ENCODE measurements at places on chromosomes 2 and 18.

DNA sequence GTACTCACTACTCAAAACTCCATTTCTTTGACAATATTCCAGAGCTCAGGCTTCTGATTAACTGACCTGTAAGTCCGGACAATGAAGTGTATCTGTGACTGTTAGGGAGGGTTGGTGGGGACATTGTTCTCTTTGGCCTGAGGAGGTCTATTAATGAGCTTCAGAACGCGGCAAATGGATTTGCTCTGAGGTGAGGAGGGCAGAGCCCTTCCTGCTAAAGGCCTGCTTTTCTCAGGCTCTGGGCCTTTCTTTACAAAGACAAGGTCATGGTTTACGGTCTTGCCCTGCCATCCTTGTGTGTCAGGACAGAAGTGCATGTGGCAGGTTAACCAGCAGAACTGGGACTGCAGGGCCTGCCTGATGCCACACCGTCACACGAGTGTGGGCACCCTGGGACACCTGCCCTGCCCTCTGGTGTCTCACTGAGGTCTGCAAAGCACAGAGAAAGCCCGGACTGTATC, 7.2 kb downstream of the ALKAL2 start:
- DNase-seq, result no peak

DNA sequence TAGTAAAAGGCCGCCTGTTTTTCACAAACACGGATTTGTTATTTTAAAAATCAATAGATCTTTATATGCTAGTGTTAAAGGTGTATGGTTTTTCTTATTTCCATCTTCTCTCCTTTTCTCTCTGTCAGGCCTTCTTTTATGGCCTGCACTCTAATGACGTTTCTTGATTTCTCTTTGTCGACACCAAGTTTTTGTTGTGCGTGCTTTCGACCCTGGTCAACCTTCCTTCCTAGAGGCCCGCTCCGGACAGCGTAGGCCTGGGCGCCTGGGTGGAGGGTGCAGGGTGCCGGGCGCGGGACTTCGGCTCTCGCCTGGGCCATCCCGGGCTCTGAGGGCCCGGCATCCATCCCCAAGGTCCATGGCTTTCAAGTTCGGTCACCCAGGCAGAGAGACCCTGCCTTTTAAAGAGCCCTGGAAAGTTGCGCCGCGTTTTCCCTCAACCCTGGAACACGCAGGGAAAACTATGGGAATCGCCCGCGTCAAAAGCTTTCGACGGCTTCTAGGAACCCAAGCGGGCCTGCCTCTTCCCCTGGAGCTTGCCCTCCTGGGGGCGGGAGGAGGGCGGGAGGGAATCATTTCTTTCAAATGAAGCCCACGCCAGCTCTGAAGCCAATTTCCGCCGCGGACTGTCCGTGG, 4.1 kb upstream of the SATB2 start:
- no peak for DNase-seq

- peak; percentile 21 for DNase-seq
Observed at GRCh38 chr2:64522843-64523428, 1.2 kb upstream of the AFTPH start.

DNA sequence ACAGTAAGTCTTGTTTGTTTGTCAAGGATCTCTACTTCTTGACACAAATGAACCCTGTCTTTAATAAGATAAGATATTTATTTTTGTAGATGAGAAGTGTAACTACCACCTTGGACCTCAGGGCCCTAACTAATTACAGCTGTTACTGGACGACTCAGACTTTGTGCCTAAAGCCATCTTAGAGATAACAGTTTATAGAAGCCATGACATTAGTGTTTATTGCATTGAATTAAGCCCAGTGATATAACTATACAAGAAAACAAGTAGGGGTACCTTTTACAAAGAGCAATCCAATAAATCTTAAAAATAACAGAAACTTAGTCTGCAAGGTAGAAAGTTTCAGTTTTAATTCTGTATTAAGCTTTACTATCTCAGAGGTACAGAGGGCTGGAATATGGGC, 119.0 kb downstream of the HIBCH start:
- no peak for DNase-seq

DNA sequence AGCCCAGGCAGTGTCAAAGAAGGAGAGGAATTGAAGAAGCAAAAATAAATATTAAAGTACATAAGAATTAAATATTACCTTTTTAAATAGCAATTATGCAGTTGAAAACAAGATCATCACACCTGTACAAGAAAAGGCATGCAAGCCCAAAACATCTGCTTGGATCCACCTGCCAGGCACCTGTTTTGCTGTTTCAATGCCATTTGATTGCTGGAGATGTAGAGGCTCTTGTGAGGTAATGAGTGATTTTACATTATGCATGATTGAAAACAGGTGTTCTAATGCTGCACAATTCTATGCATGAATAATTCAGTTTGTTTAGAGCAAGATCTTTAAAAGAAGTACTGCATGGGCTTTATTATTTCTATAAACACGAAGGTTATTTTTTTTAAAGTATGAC, 700.6 kb upstream of the ZEB2 start:
- no peak for DNase-seq

DNA sequence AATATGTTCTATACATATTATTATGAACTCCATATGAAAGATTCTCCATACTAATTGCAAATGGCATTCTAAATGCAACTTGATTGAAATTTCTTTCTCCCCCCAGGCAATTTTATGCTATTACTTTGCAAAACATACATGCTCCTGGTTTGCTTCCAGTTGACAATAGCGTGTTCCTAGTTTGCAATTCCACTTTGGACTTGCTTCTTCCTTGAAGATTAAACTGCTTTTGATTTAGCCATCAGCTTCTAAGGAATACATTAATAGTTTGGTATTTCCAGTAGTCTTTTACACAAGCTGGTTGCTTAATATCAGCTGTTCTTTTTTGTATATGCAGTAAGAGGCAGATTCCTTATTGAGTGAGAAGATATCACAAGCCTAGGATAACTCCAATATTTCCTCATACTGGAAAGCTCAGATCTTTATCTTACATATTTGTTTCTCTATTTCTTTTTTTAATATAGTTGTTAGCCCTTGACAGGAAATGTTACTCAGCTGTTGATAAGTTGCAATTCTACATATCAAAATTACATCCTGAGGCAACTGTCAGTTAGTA, 1941.7 kb upstream of the LRRTM1 start:
- no peak for DNase-seq

DNA sequence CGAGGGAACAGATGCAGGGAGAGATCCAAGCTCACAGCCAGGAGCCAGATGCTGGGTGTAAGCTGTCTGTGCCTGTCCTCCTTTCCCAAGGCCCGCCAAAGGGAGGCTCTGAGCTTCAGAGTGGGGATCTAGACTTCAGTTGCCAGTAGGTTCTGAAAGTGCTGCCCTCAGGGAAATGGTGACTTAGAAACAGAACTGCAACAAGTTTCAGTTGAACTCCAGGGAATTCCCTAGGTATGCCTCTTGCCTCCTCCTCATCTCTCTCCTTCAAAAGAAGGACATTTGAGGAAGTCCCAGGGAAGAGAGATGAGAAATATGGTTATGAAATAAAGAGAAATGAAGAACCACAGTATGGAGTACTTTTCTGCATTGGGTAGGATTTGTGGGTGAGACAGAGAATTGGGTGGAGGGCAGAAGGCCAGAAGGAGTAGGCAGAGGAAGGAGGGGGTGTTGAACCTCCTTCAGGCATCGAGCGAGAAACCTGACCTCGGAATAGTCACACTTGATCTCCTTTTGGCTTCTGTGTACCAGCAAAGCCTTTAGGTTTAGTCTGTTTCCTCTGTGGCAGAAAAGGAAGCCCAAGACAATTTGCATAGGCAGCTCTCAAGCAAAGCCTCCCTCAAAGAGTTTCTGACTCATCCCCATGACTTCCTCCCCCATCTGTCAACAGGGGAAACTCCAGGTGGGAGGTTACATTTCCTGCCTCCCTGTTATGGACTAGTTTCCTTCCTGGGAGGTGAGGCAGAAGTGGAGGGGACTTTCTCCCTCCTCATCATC, 45.7 kb downstream of the QPCT start:
- DNase-seq, result no peak

- DNase-seq, result no peak
Observed at GRCh38 chr2:28620291-28620793, 124.5 kb downstream of the PLB1 start.

- DNase-seq, result no peak
Observed at GRCh38 chr2:198004173-198004572, 199.8 kb downstream of the PLCL1 start.

DNA sequence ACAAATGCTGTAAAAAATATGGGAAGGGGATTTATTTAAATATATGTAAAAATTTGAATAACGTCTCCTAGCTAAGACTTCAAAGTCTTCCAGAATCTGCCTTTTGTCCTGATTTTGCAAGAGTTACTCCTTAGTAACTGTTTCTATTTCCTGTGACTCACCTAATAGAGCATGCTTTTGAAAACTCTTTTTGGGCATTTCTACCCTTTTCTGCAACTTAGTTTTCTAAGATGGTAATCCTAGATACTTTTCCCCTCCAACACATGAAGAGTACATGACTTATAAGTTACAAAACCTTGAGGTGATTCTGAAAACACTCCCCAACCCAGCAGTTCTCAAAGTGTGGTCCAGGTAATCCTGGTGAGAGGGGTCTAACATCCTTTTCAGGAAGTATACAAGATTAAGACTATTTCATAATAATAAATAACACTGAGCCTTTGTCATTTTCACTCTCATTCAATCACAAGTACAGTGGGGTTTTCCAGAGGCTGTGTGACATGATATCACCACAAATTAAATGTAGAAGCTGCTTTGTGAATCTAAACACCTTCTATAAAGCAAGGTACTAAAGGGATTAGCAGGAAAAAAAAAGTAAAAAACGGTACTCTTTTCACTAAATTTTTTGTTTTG, 31.9 kb downstream of the PPP4R3B start:
- peak; percentile 39 for DNase-seq

GRCh38 chr2:52402128-52402527, 1365.5 kb upstream of the CHAC2 start:
- no peak for DNase-seq

- no peak for DNase-seq
Observed at GRCh38 chr18:11008505-11008904, 140.9 kb downstream of the PIEZO2 start.

DNA sequence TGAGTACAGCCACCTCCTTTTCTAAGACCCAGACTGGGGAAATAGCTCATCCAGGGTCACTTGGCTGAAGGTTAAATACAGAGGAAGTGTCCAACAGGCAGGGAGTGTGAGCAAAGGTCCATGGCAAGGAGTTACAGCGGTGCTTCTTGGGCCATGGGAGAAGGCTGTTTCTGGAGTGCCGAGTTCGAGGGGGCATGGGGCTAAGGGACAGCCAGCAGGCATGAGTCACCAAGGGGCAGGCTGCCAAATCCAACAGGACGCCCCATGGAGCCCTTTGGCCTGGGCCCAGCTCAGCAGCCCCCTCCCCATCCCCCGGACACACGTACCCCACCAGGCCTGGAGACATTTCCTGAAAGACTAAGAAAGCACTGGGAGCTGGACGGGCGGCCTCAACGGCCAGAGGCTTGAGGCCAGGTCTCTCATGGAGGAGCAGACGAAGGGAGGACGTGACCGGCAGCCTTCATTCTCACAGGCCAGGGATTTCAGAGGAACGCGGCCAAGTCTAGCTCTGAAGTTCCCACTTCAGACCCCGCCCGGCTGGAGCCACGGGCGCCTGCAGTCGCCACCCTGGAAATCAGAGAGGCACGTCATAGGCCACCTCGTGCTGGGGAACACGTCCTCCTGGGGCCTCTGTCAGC, 160.4 kb downstream of the SMAD7 start:
- DNase-seq, result no peak

DNA sequence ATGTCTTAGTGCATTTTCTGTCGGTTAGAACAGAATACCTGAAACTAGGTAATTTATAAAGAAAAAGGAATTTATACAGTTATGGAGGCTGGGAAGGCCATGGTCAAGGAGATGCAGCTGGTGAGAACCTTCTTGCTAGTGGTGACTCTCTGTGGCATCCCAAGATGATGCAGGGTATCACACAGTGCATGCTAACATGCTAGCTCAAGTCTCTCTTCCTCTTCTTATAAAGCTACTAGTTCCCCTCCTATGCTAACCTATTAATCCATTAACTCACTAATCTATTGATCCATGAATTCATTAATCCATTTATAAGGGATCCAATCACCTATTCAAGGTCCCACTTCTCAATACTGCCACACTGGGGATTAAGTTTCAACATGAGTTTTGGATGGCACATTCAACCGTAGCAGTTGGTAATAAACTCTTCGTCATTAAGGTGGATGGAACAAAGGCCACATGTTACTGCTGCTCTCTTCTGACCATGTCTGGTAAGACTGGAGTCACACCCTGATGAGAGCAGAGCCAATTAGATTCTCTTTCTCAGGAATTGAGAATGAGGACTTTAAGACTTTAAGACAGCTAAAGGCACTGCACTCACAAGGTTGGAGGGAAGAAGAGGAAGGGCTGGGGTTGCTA, 211.6 kb upstream of the SMAD7 start:
- DNase-seq, result no peak

DNA sequence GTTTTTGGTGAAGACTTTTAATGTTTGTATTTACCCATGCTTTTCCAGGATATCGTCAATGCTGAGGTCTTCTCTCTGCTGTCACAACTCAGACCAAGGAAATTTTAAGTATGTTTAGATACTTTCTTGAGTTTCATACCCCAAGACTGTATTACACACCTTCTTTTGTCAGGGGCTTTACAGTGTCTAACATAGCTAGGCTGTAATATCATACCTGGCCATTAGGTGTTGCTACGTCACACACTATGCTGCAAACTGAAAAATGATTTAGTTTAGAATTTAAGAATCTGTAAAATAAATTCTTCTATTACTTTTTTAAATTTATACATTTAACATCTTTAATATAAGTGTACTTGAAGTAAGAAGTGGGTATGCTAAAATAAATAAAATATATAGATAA, 358.4 kb upstream of the NRP2 start:
- DNase-seq, result no peak

DNA sequence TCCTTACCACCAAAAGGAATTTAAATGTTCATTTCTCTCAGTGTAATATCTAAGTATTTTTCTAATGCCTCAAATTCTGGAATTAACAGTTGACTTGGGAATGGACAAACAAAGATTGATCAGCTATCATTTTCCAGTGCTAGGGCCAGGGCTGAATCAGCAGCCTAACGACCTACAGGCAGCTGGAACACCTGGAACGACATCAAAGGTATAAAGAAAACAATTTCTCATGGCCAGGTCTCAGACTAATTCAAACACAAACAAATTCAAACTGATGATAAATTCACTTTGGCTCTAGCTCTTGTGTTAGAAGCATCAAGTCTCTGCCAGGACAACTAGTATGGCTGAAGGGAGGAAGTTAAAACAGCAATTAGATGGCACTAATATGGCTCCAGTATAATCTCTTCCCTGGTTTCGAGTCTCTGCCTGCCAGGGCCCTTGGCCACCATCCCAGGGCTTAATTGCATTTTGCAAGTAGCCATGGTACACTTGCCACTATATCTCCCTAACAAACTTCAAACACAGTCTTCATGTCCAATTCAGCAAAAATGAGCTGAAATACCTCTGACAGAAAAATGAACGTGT, 70.2 kb upstream of the FSHR start:
- DNase-seq, result no peak

DNA sequence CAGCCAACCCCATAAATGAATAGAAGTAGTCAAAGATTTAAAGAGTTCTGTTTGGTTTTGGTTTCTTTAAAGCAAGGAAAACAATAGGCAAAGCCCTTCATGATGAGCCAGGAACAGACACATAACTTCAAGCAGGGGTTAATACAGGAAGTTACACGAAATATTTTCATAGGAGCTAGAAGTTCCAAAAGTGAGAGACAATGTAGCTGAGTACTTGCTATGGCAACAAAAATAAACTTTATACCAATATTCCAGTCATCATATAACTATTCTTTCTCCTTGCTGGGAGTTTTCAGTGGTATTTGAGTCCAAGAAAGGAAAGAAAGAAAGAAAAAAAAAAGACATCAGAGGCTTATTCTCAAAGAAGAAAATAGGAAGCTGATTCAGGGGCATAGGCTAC, 56.2 kb downstream of the COBLL1 start:
- DNase-seq, result peak; percentile 60

GRCh38 chr2:197710424-197711042, 5.4 kb downstream of the MARS2 start:
- no peak for DNase-seq

All from BJ (cell line).